ENCODE measurements at places on chromosomes 11 and 22. TPM values are rescaled to one million over a fixed set of nuclear protein-coding genes. Genes with fewer than 3 reads are reported as not detected.

DNA sequence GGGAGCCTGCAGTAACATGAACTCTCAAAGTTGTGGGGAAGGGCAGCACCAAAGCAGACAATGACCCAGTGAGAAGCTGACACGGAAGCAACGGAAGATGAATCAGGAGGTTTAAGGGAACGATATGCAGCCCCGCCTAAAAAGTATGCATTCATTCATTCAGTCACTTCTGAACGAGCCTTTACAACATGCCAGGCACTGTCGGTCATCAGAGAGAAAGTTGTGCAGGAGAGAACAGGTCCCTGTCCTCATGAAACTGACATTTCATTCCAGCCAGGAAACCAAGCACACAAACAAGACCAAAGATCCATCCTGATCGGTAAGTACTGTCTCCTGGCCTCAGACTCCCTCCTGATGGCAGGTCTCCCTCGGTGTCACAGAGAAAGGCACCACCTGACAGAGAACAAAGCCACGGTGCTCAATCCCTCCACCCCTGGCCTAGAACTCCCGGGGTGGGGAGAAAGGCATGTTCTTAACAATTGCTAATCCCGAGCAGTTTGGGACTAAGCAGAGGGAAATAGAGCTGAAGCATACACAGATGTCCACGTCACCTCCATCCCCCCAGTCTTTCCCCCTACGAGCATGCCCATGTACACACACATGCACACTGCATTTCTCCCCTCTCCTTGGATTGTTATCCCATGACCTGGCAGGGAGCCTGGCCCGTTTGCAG is 49.3 kb downstream of the LRFN4 start:
- no peaks in the 10 kb centered on the region for H3K4me1 ChIP-seq
- no peak overlapping the region for H3K4me3 ChIP-seq
- no peaks in the 10 kb centered on the region for H3K27me3 ChIP-seq
- H3K36me3 ChIP-seq: no peaks in the 10 kb centered on the region
- H3K27ac ChIP-seq: no peak overlapping the region

DNA sequence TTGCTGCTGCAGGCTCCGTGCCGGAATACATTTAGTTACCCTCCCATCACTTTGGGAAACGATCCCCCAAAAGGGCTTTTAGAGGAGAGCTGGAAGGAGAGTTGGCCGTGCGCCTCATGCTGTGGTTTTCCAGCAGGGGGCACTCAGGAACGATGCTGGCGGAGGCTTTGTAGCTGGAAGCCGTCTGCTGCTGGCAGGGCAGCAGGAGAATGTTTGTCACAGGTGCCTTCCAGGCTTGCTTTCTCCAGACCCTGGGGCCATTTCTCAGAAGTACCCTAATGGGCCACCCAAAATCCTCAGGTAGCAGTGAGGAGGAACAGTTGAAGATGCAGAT is 30.0 kb upstream of the CABP7 start:
- H3K4me3 ChIP-seq: no peak overlapping the region
- no peaks in the 10 kb centered on the region for H3K4me1 ChIP-seq
- H3K27me3 ChIP-seq: no peaks in the 10 kb centered on the region
- peaks cover 7% of the 10 kb centered on the region for H3K36me3 ChIP-seq
- H3K27ac ChIP-seq: no peak overlapping the region
- peak; percentile 70 for DNase-seq

- H3K36me3 ChIP-seq: no peaks in the 10 kb centered on the region
- DNase-seq: no peak
- no peak overlapping the region for H3K4me3 ChIP-seq
- no peaks in the 10 kb centered on the region for H3K4me1 ChIP-seq
- H3K27me3 ChIP-seq: no peaks in the 10 kb centered on the region
- no peak overlapping the region for H3K27ac ChIP-seq
Observed at GRCh38 chr11:108886660-108887009, 221.8 kb downstream of the DDX10 start.

DNA sequence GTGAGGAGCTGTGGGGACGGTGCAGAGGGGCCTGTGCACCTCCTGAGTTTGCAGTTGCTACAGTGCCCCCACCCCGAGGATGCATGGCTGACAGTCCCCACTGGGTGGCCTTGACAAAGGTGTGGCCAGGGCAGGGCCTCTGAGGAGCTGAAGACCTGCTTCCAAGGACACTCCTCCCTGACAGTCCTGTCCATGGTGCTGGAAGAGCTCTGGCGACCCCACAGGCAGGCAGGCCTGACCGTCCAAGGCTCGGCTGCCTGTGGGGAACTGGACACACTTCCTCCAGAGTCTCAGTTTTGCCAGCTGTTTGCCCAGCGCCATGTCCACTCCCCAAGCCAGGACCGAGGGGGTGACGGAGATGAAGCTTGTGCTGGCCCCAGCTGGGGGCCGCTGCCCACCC is 32.7 kb downstream of the BRSK2 start:
- no peaks in the 10 kb centered on the region for H3K4me1 ChIP-seq
- H3K27ac ChIP-seq: no peak overlapping the region
- DNase-seq: peak; percentile 38
- no peak overlapping the region for H3K4me3 ChIP-seq
- no peaks in the 10 kb centered on the region for H3K36me3 ChIP-seq

GRCh38 chr11:70498171-70498571 is 99.8 kb downstream of the CTTN start:
- peak; percentile 69 for DNase-seq
- no peak overlapping the region for H3K4me3 ChIP-seq
- H3K27ac ChIP-seq: no peak overlapping the region
- H3K27me3 ChIP-seq: no peaks in the 10 kb centered on the region
- H3K4me1 ChIP-seq: no peaks in the 10 kb centered on the region

GRCh38 chr11:1737080-1737757 is 13.2 kb downstream of the IFITM10 start:
- no peaks in the 10 kb centered on the region for H3K27me3 ChIP-seq
- no peak for DNase-seq
- no peak overlapping the region for H3K27ac ChIP-seq
- no peaks in the 10 kb centered on the region for H3K36me3 ChIP-seq

ART1 gene
- total RNA-seq: 0.80 TPM

SOX6 gene
- total RNA-seq: 31.7 TPM

Measured in lung (tissue), 17 donors.